Progenitor cell of endocrine pancreas (in vitro differentiated cells): ENCODE measurements at places on chromosomes 12 and 14. TPM values are rescaled to one million over a fixed set of nuclear protein-coding genes. Genes with fewer than 3 reads are reported as not detected.

DNA sequence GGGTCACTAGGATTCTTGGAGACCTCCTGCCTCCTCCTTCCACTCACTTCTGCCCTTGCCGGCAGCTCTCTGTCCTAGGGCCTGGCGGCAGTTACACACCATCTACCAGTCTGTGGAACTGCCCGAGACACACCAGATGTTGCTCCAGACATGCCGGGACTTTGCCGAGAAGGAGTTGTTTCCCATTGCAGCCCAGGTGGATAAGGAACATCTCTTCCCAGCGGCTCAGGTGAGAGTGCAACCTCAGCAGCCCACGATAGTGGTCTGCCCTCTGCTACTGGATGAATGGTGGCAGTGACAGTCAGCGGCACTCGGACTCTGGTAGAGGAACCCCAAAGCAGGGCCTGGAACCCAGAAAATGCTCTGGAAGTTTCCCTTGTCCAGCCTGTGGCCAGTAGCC is 1.3 kb downstream of the ACADS start:
- no peak for DNase-seq

- no peak for DNase-seq
Observed at GRCh38 chr14:76136476-76137110, 15.1 kb upstream of the GPATCH2L start.

GRCh38 chr14:52219488-52220084 is 47.9 kb upstream of the PTGDR start:
- no peak for DNase-seq

- no peak for DNase-seq
Observed at GRCh38 chr12:109915171-109916040, 15.3 kb downstream of the TCHP start.

- no peak for DNase-seq
Observed at GRCh38 chr14:91669867-91670266, 62.0 kb downstream of the CATSPERB start.

PRKD1 gene
- 23.6 and 29.9 TPM in 2 replicates for total RNA-seq
